ENCODE measurements at places on chromosomes 1 and 21.

DNA sequence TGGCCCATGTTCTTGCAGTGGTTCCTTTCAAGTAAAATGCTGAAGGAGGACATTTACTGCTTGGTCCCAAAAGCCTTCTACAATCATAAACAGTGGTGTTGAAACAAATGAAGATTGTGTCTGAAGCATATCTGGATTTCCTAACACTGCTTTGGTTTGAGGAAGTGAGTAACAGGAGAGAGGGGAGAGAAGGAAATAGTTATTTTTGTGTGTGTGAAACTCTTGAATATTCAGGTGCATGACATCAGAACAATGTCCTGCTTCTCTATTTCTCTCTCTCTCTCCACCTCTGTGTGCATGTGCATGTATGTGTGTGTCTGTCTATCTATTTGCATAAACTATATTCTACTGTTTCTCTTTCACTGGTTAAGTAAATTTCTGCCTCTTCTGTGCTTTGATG is 61.4 kb upstream of the TNFSF18 start:
- DNase-seq = no peak

- no peak for DNase-seq
Observed at GRCh38 chr1:186499571-186499970, 38.7 kb upstream of the PDC start.

DNA sequence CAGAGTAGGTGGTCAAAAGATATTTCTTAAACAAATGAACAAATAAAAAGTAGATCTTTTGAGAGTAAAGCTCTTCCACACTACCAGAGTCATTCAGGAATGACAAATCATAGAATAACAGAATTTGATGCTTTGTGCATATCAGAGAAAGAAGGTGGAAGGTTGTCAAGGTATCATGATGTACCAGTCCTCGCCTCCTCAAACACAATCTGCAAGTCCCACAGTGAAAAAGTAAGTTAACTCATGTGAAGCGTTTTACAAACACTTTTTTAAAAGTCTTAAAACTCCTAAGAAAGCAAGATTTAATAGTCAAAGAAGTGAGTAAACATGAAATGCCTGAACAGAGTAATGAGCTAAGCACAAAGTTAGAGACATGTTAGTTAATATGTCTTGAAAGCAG is 2.5 kb upstream of the RGS4 start:
- no peak for DNase-seq

GRCh38 chr1:12300706-12301105 is 70.9 kb downstream of the VPS13D start:
- DNase-seq = no peak

DNA sequence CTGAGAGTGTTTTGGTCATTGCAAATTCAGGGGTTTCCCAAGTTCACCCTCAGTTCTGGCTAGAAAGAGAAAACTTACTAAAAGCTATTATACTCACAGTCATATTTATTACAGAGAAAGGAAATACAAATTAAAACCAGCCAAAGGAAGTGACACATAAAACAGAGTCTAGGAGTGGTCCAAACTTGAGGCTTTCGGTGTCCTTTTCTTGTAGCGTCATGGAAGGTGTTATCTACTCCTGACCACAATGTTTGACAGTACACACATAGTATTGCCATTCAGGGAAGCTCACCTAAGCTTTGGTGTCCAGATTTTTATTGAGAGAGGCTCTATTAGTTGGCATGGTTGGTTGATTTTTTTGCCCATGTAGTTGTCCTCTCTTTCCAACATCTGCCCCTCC is 59.0 kb downstream of the SLC35A3 start:
- no peak for DNase-seq

DNA sequence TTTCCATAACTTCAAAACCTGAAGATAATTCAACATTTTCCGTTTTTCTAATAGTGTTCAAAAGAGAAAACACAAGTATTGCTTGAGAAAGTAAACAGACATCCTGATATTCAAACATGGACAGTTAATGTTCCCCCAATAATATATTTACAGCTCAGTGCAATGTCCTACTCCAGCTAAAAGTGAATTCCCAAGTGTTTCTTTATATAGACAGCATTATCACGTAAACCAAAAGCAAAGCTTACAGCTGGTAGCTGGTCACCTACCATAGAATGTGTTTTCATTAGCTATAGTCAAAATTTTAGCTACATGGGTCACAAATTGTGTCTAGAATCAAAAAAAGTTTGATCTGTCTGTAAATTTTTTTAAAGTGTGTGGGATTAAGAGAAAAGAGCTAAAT is 34.9 kb downstream of the WLS start:
- no peak for DNase-seq

DNA sequence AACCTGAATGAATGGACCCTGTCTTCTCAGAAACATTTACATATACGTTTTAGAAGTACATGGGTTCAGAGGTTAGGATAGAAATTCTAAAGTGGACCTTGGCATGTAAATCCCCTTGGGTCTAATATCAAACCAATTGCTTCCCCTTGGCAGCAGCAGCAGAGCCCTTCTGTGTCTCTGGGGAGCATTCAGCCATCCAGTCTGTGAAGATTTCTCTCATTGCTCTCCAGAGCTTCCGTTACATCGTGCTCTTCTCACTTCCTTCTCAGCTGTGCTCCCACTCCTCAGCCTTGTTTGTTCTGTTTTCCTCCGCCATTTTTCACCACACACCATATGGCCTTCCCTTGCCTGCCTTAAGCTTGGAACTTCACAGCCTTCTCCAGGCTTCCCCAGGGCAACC is 61.5 kb upstream of the ATP1B1 start:
- DNase-seq = no peak

DNA sequence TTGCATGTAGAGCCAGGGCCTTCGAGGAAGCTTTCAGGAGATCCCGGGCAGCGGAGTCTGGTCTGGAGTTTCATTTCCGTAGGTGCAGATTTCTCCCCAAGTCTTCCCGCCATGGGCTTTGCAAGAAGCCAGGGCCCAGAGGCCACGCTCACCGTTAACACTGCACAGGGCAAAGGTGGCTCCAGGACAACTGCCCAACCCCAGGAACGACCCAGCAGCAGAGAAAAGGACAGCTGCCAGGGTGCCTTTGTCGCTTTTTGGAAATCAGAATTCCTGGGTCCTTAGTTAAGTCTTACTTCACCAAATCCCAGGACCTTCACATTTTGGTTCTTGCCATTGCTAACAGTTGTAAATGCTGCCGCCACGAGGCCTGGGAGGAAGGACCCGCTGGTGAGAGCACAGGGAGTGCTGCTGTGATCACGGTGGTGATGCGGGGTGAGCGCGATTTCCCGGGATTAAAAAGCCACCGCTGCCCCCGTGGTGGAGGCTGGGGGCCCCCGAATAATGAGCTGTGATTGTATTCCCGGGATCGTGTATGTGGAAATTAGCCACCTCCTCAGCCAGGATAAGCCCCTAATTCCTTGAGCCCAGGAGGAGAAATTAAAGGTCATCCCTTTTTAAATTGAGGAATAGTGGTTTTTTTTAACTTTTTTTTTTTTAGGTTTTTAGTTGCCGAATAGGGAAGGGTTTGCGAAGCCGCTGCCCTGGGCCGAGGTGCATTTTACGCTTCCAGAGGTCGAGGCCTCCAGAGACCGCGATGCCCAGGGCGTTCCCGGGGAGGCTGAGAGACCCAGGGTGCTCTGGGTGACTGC is 8.2 kb downstream of the SIM2 start:
- DNase-seq = no peak

DNA sequence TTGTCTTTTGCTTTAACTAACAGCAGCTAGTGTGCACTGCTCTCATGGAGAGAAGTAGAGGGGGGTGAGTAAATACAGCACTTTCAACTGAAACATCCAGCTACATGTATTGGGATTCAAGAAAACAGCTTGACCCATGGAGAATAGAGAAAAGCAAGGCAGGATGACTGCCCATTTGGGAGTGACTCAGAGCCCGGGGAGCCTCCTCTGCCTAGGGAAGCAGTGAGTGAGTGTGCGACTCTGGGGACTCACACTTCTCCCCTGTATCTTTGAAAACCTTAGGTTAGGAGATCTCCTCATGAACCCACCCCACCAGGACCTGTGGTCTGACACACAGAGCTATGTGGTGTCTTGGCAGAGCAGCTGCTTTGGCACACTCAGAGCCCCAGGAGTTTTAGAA is 82.0 kb upstream of the PTGFR start:
- DNase-seq = no peak

DNA sequence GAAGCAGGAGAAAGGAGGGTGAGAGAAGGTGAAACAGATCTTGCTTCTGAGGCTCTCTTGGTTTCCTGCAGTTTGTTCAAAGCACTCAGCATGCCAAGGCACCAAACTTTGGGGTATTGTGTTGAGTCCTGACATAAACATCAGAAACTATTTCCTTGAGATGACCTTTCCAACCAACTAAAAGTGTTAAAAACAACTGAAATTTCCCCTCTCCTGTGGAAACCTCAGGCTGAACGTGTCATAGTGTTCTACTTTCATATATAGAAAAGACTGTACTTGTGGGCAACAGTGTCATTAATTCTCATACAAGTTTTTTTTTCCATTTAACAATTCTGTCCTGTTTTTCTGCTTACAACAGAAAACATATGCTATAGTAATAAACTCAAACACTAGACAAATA is 6.3 kb upstream of the LYST start:
- DNase-seq = no peak
